ENCODE measurements at places on chromosomes 4 and X.

DNA sequence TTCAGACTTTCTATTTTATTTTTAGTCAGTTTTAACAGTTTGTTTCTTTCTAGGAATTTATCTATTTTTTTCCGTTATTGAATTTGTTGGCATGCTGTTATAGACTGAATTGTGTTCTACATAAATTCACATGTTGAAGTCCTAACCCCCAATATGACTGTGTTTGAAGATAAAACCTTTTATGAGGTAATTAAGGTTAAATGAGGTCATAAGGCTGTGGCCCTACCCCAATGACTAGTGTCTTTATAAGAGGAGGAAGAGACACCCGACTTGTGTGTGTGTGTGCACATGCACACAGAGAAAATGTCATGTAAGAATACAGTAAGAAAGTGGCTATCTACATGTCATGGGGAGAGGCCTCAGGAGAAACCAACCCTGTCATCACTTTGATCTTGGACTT is 146.3 kb downstream of the BRWD3 start:
- DNase-seq, result no peak

DNA sequence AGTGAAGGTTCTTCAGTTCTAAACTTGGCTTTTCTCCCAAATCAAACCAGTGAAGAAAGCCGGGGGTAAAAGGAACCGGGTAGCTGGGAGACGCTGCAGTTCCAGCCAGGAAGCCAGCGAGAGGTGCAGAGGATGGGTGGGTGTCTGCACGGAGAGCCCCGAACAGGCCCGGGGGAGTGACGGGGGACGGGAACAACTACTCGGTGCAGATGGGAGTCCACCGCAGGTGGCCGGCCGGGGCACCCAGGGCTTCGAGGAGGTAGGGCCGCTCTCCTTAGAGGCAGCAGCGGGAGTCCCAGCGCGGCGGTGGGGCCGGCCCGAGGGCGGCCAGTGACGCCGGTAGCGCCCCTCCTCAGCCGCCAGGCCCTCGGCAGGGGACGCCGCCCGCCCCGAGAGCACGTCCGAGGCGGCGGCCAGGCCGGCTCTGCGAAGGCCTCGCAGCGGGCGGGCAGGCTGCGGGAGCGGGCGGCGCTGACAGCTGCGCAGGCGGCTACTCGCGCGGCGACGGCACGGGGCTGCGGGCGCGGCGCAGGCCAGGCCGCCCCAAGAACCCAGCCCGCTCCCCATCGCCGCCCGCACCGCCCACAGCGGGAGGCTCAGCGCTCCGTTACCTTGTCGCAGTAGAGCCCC is 449 bp downstream of the FBXL5 start:
- DNase-seq, result no peak

GRCh38 chrX:7055386-7056137 is 92.0 kb upstream of the STS start:
- no peak for DNase-seq

GRCh38 chrX:107935200-107935599 is 47.0 kb downstream of the TEX13B start:
- DNase-seq, result no peak

- DNase-seq, result no peak
These were observed 157.6 kb upstream of the C1QTNF7 start for GRCh38 chr4:15270201-15270600.

All from NCI-H1417 treated with DMSO at 0.1 percent for 48 hours (cell line).